ENCODE measurements at places on chromosomes 6 and 20.
A peak's percentile ranks its signal among the peaks of the same experiment; 100 is the strongest.

- DNase-seq: no peak
Measured at GRCh38 chr6:32941214-32941768, 463 bp upstream of the HLA-DMB start.

DNA sequence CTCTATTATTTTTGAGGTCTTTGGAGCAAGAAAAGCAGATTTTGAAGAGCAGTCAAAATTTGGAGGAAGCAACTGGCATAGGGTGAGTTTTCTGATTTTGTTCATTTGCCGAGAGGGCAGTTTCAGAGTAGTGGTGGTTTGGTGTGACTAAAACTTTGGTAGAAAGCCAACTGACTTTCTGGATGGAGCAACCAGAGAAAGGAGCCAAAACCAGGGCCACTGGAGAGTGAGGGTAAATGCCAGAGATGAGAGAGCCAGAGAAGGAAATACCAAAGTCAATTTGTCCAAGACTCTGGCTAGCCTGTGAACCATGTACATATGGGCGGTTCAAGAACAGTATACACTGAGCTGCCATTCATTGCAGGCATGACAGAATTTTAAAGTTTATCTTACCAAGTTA, 40.5 kb upstream of the ZBTB24 start:
- no peak for DNase-seq

DNA sequence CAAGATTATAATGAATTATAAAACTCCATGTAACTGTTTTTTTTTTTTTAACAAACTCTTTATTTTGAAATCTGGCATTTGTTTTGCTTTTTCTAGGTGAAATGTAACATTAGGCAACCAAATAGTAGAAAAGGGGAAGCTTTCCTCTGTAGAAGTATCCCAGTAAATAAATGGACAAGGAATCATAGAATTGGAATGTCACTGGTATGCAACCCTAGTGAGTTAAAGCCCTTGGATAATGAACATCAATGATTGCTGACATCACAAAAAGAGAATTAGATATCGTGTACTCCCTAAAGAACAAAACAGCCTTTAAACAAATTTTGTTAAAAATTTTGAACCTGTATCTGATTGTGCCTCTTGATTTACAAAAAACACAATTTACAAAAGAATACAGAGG, 93.9 kb upstream of the OGFRL1 start:
- DNase-seq: no peak

- no peak for DNase-seq
Measured at GRCh38 chr6:33846226-33846625, 42.4 kb upstream of the MLN start.

GRCh38 chr20:9447182-9447581, 67.2 kb upstream of the LAMP5 start:
- no peak for DNase-seq

DNA sequence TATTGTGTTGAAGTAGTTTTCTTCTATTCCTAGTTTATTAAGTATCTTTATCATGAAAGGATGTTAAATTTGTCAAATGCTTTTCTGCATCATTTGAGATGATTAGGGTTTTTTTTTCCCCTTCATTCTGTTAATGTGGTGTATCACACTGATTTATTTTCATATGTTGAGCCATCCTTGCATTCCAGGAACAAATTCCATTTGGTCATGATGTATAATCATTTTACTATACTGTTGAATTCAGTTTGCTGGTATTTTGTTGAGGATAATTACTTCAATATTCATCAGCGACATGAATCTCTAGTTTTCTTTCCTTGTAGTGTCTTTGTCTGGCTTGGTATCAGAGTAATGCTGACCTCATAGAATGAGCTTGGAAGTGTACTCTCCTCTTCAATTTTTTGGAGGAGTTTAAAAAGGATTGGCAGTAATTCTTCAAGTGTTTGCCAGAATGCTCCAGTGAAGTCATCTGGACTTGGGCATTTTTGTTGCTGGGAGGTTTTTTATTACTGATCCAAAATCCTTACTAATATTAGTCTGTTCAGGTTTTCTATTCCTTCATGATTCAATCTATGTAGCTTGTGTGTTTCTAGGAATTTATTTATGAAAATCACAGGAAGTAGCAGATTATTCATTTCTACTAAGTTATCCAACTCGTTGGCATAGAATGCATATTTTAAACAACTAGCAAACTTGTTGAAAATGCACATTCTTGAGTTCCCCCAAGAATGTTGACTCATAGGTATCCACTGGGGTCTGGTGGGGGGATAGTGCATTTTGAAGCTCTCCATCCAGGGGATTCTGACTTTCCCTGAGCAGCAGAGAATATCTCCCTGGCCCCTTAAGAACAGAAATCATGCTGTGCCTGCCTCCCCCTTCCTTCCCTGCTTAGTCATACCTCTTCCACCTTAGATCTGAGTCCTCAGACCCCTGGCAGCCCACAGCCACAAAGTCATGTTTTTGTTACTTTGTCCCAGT, 187.1 kb downstream of the BMP7 start:
- DNase-seq: no peak

- no peak for DNase-seq
Measured at GRCh38 chr6:4102687-4103244, 23.8 kb upstream of the FAM217A start.

DNA sequence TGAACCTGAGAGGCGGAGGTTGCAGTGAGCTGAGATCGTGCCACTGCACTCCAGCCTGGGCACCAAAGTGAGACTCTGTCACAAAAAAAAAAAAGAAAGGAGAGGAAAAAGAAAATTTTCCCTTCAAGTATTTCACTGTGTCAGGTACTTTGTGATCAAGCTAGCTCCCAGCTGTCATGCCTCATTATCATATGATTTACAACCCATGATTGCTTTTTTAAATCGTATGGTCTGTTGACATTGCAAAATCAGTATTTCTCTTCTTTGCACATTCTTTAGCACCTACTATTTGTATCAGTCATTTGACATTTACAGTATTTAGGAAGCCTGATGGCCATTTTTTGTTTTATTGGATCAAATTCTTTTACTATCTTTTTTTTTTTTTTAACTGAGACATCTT, 22.4 kb downstream of the SASH1 start:
- no peak for DNase-seq

GRCh38 chr6:20411953-20412681, 10.4 kb downstream of the E2F3 start:
- no peak for DNase-seq

DNA sequence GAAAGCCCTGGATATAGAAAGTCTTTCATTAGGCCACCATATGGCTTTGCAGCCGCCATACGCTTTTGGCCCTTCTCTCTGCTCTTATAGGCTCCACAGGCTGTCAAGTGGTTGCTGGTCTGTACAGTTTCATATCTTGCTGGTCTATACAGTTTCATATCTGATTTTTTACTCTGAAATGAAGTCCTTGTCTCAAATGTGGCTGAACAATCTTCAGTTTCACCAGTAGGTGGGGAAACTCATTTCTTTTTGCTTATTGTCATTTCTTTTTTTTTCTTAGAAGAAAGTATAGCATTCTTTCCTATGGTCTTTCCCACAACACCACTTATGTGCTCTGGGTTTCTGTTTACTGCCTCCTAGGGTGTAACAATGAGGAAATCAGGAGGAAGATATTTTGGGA, 771.4 kb upstream of the MMS22L start:
- DNase-seq: no peak

DNA sequence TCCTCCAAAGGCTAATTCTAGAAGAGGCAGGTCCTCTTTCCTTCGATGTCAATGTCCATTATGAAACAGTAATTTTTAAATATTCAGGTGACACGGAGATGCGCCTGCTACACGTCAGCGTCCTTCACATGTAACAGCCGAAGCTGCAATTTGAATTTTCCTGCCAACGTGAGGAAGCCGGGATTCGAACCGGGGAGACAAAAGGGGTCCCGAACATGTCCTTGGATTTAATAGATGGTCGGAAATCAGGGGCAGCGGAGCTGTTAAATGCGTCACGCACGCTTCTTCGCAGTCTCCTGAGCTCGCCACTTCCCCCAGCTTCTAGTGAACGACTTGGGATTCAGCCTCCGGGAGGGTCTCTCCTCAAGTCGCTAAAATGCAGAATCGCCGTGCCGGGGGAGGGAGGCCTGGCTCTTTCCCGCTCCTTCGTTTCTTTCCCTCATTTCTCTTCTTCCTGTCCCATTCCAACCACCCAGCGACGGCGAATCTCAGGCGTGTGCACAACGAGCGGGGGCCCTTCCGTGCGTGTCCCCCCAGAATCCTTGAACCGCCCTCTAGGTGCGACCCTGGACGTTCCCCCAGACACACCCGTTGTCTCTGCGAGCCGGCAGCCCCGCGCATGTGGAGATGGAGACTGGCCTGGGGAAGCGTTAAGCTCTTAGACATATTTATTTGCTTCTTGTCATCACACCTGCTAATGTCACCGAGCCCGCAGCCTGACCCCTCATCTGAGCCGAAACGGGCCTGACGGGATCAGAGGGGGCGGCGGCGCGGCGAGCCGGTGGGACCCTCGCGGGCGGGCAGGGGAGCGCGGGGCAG, 1.3 kb upstream of the FOXC1 start:
- DNase-seq: no peak

DNA sequence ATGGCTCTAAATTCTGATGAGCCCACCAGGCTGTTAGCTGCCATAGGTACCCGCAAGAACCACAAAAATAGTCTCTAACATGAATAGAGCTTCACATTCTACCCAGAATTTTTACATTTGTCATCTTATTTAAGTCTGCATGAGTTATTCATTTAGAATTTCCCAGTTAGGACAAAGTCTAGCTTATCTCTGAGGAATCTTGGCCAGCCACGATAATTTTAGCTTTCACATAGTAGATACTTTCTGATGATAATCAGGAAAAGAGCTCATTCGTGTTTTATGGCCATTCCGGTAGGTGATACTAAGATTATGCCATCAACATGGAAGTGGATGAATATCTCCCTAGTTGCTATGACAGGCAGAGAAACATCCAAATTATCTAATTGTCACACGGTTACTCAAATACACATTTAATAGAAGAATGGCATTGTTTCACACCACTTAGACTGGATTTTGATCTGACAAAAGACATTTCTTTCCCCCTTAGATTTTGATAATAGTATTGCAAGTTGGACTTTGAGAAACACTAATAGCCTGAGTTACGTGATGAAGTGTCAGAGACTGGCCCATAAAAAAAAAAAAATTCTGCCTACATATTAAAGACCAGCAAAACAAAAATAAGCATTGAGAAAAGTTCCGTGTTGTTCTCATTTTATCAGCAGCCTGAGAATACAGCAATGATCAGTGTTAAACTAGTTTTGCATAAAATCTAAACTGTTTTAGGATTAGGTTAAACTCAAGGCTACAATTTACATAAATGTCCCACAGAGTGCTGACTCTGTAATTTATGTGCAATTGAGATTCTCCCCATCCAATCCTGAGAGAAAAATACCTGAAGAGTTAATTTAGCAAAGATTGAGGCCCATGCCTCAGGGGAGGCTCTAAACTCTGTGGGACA, 397.5 kb upstream of the ARID1B start:
- DNase-seq: no peak

GRCh38 chr20:59403261-59403961, 103.0 kb downstream of the EDN3 start:
- peak; percentile 32 for DNase-seq

DNA sequence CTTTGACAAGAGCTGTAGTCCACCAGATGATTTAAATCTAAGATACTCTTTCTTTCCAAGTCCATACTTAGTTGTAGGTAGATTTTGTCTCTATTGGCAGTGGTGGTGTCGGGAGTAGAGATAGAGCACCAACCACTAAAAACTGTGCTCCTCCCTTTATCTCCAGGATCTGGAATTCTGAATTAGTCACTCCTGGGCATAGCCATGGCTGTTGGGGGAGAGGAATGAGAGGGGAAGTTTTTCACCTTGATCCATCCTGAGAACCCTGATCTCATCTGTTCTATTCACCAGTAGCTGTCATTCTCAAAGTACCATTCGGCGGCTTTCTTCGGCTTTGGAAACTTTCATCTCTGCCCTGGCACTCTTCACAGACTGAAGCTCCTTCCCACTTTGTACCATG, 35.6 kb upstream of the NKX2-4 start:
- no peak for DNase-seq

DNA sequence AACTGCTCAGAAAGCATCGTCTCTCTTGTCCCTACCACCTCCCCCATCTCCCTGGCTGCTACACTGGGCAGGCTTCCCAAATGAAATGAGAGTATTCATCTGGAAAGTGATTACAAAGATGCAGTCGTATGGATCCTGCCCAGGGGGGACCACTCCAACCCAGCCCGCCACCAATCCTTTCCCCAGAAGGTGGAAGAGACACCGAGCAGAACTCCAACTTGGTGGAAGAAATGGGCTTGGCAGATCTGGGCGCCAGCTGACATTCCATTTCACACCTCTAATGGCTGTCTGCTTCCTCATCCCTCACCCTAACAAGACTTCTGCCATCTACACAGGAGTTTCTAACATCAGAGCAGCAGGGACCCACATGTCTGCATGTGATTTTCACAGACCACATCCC, 12.7 kb downstream of the PKHD1 start:
- no peak for DNase-seq

DNA sequence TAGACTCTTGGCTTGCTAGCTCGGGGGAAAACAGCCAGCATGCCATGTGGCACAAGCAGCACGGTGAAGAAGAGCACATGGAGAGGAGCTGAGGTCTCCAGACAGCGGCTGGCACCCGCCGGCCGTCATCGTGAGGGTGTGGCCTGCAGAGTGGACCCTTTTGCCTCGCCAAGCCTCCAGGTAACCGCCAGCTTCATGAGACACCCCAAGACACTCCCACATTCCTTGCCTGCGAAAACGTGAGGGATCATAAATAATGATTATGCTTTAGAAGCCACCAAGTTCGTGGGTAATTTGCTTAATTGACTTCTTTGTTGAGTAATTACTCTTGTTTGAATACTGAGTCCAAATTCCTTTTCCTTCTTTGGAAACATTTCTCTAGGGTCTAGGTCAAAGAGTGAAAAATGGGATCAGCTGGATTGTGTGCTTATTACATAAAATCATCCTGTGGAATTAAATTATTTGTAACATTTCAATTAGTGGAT, 23.2 kb downstream of the FAM50B start:
- no peak for DNase-seq

DNA sequence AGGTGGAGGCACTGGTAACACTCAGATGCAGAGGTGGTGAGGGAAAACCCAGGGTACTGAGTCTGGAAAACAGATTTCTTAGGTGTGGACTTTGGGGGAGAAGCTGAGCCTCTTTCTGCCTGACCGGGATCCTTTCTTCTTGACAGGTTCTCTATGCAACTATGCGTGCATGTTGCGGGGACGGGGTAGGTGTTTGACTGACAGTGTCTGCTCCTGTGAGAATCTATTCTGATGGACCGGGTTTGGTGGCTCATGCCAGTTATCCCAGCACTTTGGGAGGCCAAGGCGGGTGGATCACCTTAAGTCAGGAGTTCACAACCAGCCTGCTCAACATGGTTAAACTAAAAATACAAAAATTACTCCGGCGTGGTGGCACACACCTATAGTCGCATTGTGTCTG, 27.9 kb upstream of the ID1 start:
- no peak for DNase-seq

DNA sequence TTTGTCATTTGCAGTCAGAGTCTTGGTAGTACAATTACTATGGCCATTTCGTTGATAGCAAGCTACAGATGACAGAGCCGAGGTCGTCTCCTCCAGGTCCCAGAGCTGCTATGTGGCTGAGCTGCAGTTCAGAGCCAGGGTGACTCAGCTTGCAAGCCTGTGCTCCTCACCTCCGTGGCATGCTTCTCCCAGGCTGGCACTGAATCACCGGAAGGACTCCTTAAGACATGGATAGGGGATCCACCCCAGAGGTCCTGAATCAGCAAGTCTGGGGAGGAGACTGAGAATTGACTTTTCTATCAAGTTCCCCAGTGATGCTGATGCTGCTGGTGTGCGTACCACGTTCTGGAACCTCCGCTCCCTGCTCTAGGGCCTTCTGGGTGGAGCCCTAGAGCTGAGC, 291.2 kb downstream of the CDH26 start:
- DNase-seq: no peak

GRCh38 chr6:31834367-31835250, 7.1 kb downstream of the HSPA1B start:
- peak; percentile 91 for DNase-seq

Measured in NCI-H774 (cell line).